ENCODE measurements at places on chromosomes 3 and 15. TPM values are rescaled to one million over a fixed set of nuclear protein-coding genes. Genes with fewer than 3 reads are reported as not detected.

The ADAMTS7 gene
- total RNA-seq = not detected

The SH3GL3 gene
- total RNA-seq = not detected

The SNURF gene
- total RNA-seq = 6.2 TPM

The INSYN1 gene
- not detected for total RNA-seq

The AHSG gene
- total RNA-seq = not detected

The CD200 gene
- total RNA-seq = 0.86 TPM

The NR2E3 gene
- not detected for total RNA-seq

The CCDC54 gene
- not detected for total RNA-seq

The TRIM42 gene
- not detected for total RNA-seq

The USP50 gene
- total RNA-seq = not detected
